T-helper 1 cell treated with Interleukin-12 subunit alpha and Interleukin-12 subunit beta and Interleukin-4 antibody, amounts not matched to agents 30 ng/mL and 1 ng/mL, for 36 hours (primary cell): ENCODE measurements at places on chromosomes 5 and 9. TPM values are rescaled to one million over a fixed set of nuclear protein-coding genes. Genes with fewer than 3 reads are reported as not detected.

FBP1 gene
- 0.34 TPM in 1 of 2 replicates, not detected in the other for total RNA-seq

SH3PXD2B gene
- 0.17 and 0.24 TPM in 2 replicates for total RNA-seq

FBP2 gene
- total RNA-seq = not detected in 2 replicates

NPR3 gene
- not detected in 2 replicates for total RNA-seq

ANKRD18A gene
- 2.1 and 5.0 TPM in 2 replicates for total RNA-seq

IL3 gene
- total RNA-seq = 5.0 and 6.0 TPM in 2 replicates

C5orf58 gene
- total RNA-seq = not detected in 2 replicates

NRARP gene
- 1.5 and 1.8 TPM in 2 replicates for total RNA-seq

CKMT2 gene
- total RNA-seq = 0.27 TPM in 1 of 2 replicates, not detected in the other

FST gene
- total RNA-seq = not detected in 2 replicates

C9orf152 gene
- not detected in 2 replicates for total RNA-seq

SPATA31C1 gene
- not detected in 2 replicates for total RNA-seq

ADAMTS19 gene
- not detected in 2 replicates for total RNA-seq

ISOC1 gene
- 18.8 and 20.2 TPM in 2 replicates for total RNA-seq

FOXI1 gene
- 0.10 TPM in 1 of 2 replicates, not detected in the other for total RNA-seq

SLC46A2 gene
- total RNA-seq = not detected in 2 replicates

CMYA5 gene
- 0.20 and 0.29 TPM in 2 replicates for total RNA-seq

RNF130 gene
- 4.3 and 4.8 TPM in 2 replicates for total RNA-seq

XPA gene
- 12.5 and 15.2 TPM in 2 replicates for total RNA-seq

PPP2R2B gene
- 1.3 TPM in 2 replicates for total RNA-seq

ZFP2 gene
- total RNA-seq = 0.24 and 0.32 TPM in 2 replicates

CAVIN4 gene
- total RNA-seq = 0.12 and 0.20 TPM in 2 replicates

STK32A gene
- total RNA-seq = not detected in 2 replicates

UGT3A1 gene
- total RNA-seq = not detected in 2 replicates

HRH2 gene
- total RNA-seq = 39.3 and 39.8 TPM in 2 replicates

HAUS6 gene
- total RNA-seq = 24.9 and 25.3 TPM in 2 replicates

DMGDH gene
- total RNA-seq = 1.3 TPM in 1 of 2 replicates, not detected in the other

PCDH12 gene
- 0.81 and 0.98 TPM in 2 replicates for total RNA-seq

SHOC1 gene
- total RNA-seq = not detected in 2 replicates

CCIN gene
- total RNA-seq = 0.10 and 0.17 TPM in 2 replicates

CDKN2B gene
- 9.2 and 9.4 TPM in 2 replicates for total RNA-seq

ORM2 gene
- not detected in 2 replicates for total RNA-seq

ACSL6 gene
- total RNA-seq = 19.1 and 26.6 TPM in 2 replicates

ANKRD18B gene
- total RNA-seq = 1.7 and 2.4 TPM in 2 replicates

SYNPO gene
- total RNA-seq = not detected in 2 replicates

SLC28A3 gene
- 0.85 and 0.98 TPM in 2 replicates for total RNA-seq

TOR4A gene
- total RNA-seq = 16.8 and 16.9 TPM in 2 replicates

DOCK2 gene
- total RNA-seq = 333 and 346 TPM in 2 replicates

ADAMTSL1 gene
- not detected in 2 replicates for total RNA-seq

CCL28 gene
- 11.1 and 12.7 TPM in 2 replicates for total RNA-seq
